ENCODE measurements at places on chromosomes 3 and 15.

GRCh38 chr3:113496924-113497323 lies 18.0 kb downstream of the SPICE1 start:
- no peak for DNase-seq

DNA sequence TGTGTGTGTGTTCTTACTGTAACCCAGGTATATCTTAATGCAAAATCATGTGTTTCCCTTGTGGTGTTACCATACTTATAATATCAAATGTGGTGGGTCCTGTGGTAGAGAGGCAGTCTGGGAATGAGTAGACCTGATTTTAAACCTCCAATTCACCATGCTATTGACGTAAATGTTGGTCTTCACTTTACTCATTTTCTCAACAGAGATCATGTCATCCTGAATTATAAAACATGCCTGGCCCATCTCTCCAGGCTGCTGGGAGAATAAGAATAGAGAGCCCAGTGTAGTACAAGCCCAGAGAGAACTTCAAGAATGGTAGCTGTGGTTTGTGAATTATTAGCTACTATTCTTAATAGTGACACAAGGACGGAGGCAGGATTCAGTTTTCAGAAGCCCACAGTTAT lies 88.1 kb downstream of the MBNL1 start:
- DNase-seq, result no peak

DNA sequence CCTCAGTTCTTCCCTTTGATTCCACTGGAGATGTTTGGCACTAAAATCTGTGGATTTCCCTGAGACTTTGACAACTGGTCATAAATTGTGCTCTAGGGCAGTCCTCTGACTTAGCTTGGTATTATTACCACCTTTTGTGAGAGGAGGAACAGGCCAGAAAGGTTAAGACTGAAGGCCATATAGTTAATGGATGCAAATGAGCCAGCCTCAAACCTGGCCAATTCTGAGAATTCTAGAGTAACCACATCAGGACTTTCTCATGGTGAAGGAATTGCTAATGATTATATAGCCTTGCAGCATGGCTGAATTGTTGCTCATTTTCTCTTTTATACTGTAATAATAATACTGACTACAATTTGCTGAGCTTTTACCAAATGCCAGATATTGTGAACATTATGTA lies 162.5 kb downstream of the CADPS start:
- DNase-seq, result no peak

- no peak for DNase-seq
These were observed 6.9 kb upstream of the SLC9A9 start for GRCh38 chr3:143855183-143855582.

DNA sequence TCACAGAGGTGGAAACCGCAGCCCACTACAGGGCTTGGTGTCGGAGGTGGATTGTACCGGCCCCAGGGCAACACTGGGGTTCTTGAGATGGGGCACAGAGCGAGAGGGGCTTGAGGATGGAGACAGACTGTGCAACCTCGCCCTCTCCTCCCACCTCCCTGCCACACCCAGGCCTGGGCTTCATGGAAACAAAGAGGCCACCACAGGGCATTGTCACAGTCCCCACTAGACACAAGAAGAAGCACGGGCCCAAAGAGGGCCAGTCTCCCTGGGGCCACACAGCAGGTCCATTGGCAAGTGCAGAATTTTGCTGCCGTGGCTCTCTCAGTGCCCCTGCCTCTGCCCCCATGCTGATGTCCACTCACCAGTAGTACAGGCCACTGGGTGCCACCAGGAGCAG lies 4.1 kb upstream of the CALML4 start:
- no peak for DNase-seq

Data from activated CD8-positive, alpha-beta memory T cell treated with anti-CD3 and anti-CD28 coated beads for 1 hour (primary cell).